ENCODE measurements at places on chromosomes 2 and 18. TPM values are rescaled to one million over a fixed set of nuclear protein-coding genes. Genes with fewer than 3 reads are reported as not detected.

- DNase-seq, result no peak
Observed at GRCh38 chr18:3982541-3982940, 472.6 kb downstream of the DLGAP1 start.

Gene SLC5A7
- not detected for total RNA-seq

Gene CCDC138
- total RNA-seq, result 13.6 TPM

Gene RUFY4
- not detected for total RNA-seq

Gene CNDP1
- 0.09 TPM for total RNA-seq

Gene DSC2
- not detected for total RNA-seq

DNA sequence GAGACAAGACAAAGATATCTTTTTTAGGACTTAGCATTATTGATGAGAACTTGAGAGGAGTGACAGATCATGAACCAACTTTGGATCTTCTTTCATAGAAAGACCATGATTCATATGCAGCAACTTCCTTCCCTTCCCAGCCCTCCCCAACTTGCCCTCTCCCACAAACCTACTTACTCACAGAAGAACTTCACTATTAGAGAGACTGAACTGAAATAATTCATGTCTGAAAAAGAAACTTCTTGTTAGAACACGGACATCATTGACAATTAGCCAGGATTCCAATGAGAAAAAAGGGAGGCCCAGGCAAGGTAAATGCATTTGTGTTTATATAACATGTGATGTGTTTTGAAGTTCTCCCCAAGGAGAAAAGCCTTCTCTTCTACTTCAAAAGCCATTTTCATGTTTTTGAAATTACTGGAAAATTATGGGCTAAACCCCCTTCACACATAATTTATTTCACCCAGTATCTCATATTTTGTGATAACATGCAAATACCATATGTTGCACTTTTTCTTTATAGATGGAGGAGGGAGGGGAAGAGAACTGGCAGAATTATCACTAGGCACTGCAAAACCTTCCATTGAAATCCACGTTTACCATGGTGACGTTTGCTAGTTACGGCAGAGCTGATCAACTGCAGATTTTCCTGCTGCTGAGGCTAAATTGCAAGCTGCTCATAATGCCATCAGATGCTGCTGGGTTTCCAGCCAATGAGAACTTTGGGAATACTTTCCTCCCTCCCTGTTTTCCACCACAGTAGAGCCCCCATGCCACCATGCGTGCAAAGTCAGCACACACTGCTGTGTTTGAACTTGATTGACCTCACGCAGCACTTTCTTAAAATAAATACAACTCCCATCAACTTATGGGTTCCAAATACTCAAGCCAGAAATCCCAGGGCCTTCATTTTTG, 294.7 kb downstream of the MEIS1 start:
- no peak for DNase-seq

DNA sequence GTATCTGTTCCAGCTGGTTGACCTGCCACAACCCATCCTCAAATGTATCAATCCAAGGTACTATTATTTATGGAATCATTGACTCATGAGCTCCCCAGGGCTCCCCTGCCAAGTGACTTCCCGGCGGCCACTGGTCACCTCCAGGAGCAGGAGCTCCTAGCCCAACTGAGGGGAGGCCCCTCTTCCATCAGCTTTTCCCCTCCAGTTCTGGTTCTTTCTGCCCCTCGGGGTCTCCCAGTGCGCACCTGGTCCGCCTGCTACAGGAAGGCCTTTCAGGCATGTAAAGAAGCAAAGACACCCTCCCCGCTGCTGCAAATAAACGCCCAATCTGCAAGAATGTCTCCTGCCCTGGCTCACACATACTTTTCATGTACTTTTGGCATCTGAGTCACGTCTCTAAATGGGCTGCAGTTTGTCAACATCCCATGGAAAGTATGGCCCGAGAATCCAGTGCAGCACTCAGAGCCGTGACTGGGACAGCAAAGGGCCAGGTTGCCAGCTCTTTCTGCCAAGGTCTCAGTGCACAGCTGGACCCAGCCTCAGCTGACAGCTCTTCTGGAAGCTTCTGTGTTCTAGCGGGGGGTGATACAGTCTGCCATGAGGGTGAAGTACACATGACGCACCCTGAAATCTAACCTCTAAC, 41.4 kb downstream of the KLHL29 start:
- DNase-seq, result no peak

DNA sequence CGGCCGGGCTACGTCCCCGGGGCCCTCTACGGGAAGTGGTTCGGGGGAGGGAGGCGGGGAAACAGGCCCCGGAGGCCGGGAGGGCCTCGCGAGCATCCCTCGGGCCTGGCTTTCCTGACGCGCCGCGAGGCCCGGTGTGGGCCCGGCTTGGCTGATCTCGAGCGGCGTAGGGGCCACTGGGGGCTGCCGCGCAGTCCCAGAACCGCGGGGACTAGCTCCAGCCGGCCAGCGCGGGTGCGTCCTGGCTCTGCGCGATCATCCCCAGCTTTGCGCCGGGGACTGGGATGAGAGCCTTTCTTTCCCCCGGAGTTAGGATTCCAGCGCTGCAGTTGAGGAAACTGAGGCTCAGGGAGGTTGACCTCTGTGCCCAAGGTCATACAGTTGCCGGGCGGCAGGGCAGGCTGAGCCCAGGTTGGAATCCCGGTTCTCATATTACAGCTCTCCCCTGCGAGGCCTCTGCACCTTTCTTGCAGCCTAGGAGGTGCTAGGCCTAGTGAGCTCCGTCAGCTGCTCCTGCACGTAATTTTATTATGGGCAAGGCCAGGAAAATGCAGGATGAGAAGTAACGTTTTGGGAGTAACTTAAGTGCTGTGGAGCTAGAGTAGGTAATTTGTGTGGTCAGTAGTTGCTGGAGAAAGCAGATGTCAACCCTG, 501 bp downstream of the LPIN1 start:
- no peak for DNase-seq

Gene SERPINB2
- not detected for total RNA-seq

Gene CYP1B1
- 8.6 TPM for total RNA-seq

All from activated T-helper 2 cell treated with anti-CD3 and anti-CD28 coated beads, Interferon-gamma antibody, Interleukin-2, Interleukin-4, amounts not matched to agents 10 μg/mL and 5 μg/mL and 100 μg/mL, durations not matched to agents 14 hours and 24 hours and 36 hours (primary cell).